Stimulated activated CD4-positive, alpha-beta T cell treated with anti-CD3 and anti-CD28 coated beads, Interleukin-2, amount 100 ng/mL, for 48 hours (primary cell): ENCODE measurements at places on chromosomes 7 and 10.
A peak's percentile ranks its signal among the peaks of the same experiment; 100 is the strongest.

GRCh38 chr7:116210345-116211005 is at the start of gene TES:
TSS of gene TES (plus strand) at chr7:116210539. CDS start at chr7:116210708, 169 bp downstream.
- DNase-seq, result peak; percentile 65

DNA sequence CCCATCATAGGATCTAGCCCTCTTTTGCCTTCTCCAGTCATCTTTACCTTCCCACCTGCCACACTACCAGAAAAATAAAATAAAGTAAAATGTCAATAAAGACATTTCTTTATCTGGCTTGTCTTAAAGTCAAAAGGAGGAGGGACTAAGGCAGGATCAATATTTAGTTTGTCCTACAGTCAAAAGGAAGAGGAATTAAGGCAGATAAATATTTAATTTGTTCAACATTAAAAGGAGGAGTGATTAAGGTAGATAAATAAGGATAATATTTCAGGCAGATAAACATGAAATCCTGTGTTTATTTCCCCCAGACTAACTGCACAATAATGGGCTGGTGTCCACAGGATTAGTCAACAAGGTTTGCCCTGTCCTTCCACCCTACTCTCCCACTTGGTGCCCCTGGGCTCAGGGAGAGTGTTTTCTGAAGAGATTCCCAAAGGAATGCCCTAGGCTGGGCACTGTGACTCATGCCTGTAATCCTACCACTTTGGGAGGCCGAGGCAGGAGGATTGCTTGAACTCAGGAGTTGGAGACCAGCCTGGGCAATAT is 18.3 kb upstream of the MSMB start:
- DNase-seq, result no peak

- no peak for DNase-seq
Observed at GRCh38 chr7:14850039-14850438, 52.5 kb downstream of the DGKB start.

- no peak for DNase-seq
Observed at GRCh38 chr10:70566515-70567290, 35.8 kb downstream of the PRF1 start.

DNA sequence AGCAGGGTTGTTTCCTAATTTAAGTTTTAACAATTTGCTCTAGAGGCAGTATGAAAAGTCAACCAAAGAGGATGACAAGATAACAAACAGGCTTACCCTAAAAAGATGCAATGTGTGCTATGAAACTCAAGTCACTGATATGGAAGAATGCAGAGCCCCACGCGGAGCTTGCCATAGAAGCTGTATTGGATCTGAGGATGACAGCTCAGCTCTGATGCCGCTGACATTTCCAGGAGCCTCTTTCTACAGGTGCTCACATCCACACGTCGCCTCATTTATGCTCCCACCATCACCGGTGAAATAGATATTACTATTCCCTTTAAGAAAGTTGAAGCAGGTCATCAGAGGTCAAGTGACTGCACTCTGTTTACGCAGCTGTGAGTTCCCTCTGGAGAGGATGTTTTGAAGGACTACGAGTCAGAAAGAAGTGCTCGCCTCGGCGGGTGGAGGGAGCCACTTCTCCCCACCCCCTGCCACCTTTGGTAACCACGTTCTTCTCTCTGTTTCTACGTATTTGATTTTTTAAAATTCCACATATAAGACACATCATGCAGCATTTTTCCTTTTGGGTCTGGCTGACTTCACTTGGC is 275.4 kb downstream of the GLRX3 start:
- no peak for DNase-seq

DNA sequence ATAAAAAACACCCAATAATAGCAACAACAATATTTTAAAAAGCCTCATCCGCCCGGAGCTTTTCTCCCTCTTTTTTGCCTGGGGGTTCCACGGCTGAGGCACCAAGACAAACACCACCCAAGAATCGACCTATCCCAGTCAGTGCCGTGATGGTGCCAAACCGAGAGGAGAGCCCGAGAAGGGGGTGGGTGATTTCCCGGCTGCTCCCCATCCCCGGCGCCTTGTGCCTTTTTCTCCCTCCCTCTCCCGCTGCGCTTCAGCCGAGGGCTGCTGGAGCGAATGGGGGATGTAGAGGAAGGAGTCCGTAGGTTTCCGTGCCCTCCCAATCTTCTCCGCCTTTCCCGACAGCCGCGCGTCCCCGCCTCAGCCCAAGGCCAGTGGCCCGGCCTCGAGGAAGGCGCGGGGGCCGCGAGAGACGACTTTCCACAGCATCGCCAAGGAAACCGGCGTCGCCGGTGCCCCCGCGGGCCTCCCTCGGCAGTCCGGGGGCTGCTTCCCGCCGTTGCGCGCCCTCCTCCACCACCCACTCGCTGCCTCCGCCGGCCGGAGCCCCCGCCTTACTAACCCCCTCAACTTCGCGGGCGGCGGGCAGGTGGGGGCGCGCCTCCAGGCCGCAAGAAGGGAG is 1.3 kb downstream of the EGR2 start:
- no peak for DNase-seq

GRCh38 chr10:60388709-60389301 is 870 bp downstream of the ANK3 start:
- DNase-seq, result no peak

GRCh38 chr7:5661942-5662341 is 119.5 kb downstream of the RNF216 start:
- no peak for DNase-seq

DNA sequence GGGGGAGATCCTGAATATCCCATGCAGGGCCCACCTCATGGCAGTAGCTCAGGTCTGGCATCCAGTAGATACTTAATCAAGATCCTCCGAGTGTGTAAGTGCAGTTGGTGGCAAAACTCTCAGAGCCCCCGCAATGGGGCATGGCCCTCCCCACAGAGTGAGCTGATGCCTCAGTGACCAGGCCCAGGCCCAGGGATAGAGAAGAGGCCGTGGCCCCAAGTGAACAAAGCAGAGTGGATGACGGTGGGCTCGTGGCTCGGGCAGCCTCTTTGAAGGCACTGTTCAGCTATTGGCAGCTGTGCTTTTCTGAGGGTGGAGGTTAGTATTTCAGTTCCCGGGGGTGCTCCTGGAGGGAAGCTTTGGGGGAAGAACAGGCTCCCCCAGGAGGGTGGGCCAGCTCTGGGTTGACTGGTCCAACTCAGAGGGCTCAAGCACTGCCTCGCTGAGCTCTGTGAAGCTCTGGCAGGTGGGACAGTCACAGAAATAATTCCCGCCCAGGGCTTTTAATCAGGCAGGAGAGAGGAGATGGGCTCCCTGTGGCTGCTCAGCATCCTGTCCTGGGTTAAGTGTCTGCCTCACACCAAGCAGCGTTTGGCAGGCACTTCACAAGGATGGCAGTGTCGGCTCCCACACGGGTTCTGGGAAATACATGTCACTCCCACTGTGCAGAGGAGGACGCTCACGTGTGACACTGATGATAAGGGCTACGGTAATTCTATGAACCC is 583.6 kb downstream of the TCERG1L start:
- DNase-seq, result no peak

- no peak for DNase-seq
Observed at GRCh38 chr10:19977097-19977521, 160.9 kb downstream of the PLXDC2 start.

DNA sequence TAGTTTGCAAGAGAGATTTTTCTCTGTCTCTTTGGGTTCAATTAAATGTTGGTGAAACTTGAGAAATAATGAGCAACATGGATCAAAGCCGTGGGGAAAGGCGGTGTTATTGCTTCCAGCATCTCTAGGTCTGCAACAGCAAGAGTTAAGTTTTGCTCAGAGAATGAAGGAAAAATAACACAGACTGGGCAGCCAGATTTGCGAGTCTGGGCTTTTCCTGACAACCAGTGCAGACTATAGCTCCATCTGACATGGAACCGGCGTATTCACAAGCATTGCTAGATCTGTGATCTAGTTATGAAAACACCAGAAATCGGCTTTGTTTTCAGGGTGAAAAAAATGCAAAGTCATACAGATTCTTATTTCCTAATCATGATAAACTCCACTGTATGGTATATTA is 110.4 kb downstream of the CAMK1D start:
- no peak for DNase-seq

DNA sequence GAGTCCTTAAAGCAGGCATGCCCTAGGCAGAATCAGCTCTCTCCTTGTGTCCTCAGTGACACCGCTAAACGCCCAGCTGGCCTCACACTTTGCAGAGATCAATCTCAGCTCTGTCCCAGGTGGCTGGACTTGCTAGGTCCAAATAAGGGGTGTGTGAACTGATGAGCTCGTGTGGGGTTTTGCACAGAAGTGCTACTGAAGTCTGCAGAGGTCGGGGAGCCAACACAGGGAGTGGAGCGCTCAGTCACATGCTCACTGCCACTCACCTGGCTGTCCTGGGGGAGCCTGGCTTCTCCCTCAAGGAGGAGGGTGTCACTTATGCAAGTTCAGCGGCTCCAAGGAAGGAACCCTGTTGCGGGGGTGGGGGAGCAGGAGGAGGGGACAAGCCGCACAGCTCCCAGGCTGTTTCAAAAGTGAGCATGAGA is 2.0 kb downstream of the ELN start:
- no peak for DNase-seq

GRCh38 chr10:6986927-6987326 is 406.9 kb upstream of the PRKCQ start:
- DNase-seq, result no peak

- no peak for DNase-seq
Observed at GRCh38 chr10:52597189-52597863, 175.3 kb downstream of the MBL2 start.

DNA sequence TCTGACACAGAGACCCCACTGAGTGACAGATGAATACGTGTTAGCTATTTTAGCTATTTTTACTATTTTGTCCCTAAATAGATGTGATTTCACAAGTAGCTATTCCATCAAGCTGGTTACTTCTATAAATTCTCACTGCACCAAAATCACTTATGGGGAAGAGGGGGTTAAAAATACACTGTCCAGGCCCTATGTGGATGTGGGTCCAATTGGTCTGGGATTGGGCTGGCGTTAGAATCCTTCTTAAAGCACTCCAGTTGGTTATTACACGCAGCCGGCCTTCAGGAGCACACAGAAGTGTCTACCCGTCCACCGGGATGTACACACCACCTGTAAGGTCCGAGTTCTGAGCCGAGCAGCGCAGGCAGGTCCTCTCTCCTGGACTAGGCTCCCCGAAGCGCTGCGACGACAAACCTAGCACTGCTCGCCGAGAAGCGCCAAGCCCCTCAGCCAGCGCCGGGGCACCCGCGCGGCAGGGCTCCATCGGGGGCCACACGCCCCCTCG is 222.3 kb upstream of the MKLN1 start:
- no peak for DNase-seq

- no peak for DNase-seq
Observed at GRCh38 chr7:155737590-155737989, 74.7 kb downstream of the SHH start.

GRCh38 chr7:7114575-7115291 is 67.6 kb upstream of the C1GALT1 start:
- no peak for DNase-seq

GRCh38 chr10:116771101-116771958 is 29.0 kb upstream of the HSPA12A start:
- no peak for DNase-seq

DNA sequence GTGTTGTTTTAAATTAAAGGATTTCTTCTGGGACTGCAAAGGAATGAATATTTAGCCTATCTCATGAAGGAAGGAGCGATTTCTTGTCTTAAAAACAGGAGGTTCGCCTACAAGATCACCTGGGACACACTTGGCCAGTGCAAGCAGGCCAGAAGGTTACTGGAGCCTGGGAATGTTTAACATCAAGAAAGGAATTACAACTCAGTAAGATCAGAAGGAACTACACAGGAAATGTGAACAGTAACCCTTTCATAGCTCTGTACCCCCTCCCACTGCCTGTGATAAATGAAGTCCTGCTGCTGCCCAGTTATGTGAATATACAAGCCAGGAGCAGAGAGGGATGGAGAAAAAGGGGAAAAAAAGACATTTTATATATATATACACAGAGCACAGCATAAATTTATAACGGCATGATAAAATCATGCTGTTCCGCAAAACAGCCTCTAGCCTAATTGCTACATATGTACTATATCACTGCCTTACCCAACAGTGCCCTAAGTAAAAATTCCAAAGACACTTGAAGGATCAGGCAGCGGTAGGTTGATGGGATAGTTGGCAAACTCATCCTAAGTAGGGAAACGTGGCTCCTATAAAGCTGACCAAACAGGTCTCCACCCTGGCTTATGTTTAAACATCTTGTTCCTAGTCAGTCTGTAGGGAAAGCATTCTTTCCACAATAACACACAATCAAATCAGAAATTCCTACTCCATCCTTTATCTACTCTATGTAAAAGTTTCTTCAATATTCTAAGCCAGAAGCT is 63.8 kb downstream of the ZNF438 start:
- no peak for DNase-seq

- no peak for DNase-seq
Observed at GRCh38 chr7:142459551-142459963, 201.7 kb upstream of the PRSS58 start.

DNA sequence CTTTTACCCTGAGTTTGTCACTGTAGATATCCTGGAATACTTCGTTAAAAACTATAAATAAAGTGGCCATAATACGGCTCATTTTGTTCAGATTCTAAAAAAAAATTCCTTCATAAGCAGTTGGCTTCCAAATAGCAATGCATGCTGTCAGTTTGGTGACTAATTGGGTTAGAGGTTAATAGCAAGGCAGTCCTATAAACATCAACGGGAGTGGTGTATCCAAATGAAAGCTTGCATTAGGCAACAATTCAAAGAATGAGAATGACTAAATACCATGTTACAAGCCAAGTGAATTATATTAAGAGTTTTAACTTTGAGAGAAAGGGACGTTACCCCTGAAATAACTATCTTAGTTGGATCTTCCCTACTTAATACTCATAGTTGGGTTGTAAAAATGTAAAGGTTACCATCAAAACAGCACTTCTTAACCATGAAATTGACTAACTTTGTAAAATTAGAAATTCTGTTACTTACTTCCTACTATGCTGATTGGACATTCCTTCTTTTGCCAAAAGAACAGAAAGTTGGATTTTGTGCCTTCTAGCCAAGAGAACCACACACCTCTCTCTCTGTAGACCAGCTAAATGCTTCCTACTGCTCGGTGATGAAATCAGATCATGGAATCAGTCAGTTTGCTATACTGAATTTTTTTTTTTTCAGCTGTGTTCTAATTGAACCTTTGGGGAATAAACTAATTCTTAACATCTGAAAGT is 98.0 kb downstream of the KAT6B start:
- no peak for DNase-seq

GRCh38 chr7:116353647-116354046 is 143.3 kb downstream of the TES start:
- no peak for DNase-seq

DNA sequence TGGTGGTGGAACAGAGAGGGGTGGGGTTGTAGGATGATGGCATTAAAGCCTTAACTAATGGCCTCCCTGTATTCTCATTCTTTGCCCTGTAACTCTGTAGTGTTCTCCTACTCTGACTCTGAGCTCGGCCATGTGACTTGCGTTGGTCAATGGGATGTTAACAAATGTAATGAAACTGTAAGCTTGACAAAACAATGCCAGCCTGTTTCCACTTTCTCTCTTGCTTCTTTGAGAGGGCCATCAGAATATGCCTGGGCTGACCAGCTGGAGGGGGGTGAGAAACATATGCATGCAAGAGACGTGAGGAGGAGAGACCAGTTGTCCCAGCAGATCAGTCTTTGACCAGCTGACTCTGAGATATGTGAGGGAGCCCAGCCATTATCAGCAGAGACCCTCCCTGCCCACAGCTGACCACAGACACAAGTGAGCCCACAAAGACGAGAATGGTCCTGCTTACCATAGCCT is 100.6 kb downstream of the ICA1 start:
- no peak for DNase-seq

- DNase-seq, result no peak
Observed at GRCh38 chr10:68192113-68192512, 39.8 kb downstream of the ATOH7 start.
